Adipocyte (in vitro differentiated cells): ENCODE measurements at places on chromosomes 3 and 15.
A peak's percentile ranks its signal among the peaks of the same experiment; 100 is the strongest.

GRCh38 chr3:23099677-23100076, 103.5 kb upstream of the UBE2E2 start:
- DNase-seq: no peak

- DNase-seq: no peak
Measured at GRCh38 chr15:51876169-51876568, 46.7 kb downstream of the TMOD3 start.

DNA sequence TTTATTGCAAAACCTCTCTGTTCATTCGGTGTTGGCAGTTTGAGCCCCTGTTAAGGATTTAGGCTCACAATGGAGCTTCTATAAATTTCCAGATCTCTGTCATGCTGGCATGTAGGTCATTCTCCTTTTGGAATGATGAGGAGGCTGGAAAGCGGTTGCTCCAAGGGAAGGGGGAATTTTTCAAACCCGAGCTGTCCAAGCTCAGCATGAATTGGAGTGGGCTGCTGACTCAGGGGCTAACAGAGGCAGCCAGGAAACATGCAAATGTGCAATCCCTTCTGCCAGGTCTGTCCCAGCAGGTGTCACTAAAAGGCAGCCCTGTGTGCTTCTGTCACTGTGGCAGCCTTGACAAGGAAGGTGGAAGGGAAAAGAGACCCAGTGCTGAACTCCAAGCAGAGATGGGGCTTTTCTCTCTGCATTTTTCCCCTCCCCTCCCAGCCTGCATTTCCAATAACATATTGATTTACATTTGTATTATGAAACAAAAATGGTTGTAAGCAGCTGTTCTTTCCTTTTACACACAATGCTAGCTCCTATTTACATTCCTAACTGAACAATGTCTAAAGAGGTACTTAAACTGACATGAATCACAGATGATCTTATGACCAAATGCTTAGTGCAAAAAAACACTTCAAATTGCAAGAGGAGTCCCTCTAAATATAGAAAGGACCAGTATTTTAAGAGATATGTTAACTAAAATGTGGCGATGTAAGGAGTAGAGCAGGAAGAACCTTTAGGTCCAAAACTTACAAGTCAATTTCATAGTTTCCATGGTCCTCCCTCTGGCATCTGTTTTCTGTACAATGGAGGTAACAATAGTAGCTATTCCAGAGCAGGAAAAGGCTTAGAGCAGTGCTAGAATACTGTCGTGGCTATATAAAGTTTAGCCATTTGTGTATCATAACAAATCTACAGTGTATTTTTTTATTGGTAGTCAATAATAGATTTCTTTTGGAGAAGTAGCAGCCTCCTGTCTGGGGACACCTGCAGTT, 84.5 kb upstream of the ATP10A start:
- no peak for DNase-seq

GRCh38 chr3:134656211-134656800, 5.5 kb upstream of the KY start:
- DNase-seq: no peak

GRCh38 chr3:179181021-179181472, 32.9 kb downstream of the PIK3CA start:
- peak; percentile 82 for DNase-seq

GRCh38 chr3:138740072-138740471, 94.7 kb downstream of the PIK3CB start:
- DNase-seq: no peak

DNA sequence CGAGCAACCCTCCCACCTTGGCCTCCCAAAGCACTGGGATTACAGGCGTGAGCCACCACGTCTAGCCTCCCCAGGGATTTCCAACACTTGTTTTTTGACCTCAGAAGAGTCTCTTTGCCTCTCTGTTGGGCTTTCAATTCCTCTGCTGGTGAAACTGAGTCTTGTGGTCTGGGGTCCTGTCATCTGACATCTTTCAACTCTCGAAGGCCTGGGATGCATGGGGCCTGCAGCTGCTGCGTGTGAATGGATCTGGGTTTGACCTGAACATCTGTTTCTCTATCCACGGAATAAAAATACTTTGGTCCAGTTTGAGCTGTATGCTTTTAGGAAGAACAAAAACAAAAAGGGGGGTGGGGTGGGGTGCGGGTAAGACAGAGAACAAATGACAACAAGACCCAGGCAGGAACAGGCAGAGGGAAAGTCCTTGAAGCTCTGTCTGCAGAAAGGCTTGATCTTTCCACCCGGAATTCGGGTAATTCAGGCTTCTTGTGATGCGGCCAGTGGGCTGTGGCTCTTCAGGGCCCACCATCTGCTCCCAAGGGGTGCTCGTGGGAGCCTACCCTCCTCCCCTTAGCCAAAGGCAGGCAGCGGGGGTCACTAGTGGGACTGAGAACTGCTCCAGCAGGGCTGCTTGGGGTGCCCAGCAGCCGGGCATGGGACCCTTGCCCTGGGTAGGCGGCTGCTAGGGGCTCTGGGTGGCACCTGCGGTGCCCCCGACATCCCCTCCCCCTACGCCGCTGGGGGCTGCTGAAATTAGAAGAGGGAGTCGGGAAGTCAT, 71.5 kb downstream of the SLC12A8 start:
- no peak for DNase-seq

GRCh38 chr15:41048397-41048796, 67.7 kb downstream of the INO80 start:
- DNase-seq: no peak

GRCh38 chr3:36428445-36428844, 48.1 kb downstream of the STAC start:
- no peak for DNase-seq

GRCh38 chr3:124410471-124410870, 319.8 kb upstream of the UMPS start:
- DNase-seq: no peak

- DNase-seq: no peak
Measured at GRCh38 chr15:95860406-95860805, 470.1 kb upstream of the NR2F2 start.

DNA sequence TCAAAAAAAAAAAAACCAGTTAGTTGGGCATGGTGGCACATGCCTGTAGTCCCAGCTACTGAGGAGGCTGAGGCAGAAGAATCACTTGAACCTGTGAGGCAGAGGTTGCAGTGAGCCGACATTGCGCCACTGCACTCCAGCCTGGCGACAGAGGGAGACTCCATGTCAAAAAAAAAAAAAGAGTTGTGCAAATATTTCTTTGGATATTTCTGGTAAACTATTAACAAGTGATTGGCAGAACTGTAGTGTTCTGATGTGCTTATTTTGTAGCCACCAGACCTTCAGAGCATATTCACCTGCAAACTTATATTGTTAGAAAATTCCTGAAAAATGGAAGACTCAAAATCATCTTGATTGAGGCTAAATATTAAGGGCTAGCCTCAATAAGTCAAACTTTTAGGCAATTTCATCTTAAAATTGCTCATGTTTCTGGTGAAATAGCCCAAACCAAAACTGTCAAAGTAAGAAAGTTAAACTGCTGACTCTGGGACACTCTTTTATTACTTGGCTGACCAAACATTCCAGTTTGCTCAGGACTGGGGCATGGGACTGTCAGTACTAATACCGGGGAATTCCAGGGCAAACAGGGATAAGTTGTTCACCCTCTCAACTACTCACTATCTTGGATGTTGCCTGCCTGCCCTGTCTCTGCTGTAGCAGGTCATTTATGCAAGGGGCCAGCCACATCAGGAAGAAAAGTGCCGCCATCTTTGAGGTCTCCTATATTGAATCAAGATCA, 37.0 kb downstream of the ABHD2 start:
- no peak for DNase-seq

- DNase-seq: peak; percentile 11
Measured at GRCh38 chr15:73746883-73747282, 6.3 kb downstream of the INSYN1 start.

DNA sequence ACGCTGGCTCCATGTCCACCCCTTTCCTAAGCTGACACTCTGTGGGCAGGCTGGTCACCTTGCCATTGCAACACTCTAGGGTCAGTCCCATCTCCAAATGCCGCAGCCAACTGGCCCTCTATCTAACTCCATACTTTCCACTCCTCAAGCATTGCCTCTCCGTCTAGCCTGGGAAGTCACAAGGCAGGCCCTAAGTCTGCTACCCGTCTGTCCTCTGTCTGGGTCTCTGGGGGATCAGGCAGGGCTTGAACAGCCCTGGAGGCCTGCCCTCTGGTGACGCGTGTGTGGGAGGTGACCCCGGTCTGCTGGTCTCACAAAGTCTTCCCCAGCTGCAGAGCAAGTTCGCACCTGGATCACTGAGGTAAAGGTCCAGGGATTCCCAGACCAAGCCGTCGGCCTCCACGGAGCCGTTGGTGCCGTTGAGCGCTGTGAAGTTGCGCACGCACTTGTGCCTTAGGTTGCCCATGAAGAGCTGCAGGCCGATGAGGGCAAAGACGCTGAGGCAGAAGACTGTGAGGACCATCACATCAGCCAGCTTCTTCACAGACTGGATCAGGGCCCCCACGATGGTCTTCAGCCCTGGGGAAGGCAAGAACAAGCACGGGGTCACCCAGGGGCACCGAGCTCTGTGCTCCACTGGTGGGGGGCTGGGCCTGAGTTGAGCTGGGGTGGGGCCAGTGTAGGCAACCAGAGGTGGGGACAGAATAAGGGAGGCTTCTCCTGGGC, 39.9 kb downstream of the SCN5A start:
- no peak for DNase-seq

GRCh38 chr3:141710888-141711616, 27.0 kb upstream of the RNF7 start:
- DNase-seq: peak; percentile 42

DNA sequence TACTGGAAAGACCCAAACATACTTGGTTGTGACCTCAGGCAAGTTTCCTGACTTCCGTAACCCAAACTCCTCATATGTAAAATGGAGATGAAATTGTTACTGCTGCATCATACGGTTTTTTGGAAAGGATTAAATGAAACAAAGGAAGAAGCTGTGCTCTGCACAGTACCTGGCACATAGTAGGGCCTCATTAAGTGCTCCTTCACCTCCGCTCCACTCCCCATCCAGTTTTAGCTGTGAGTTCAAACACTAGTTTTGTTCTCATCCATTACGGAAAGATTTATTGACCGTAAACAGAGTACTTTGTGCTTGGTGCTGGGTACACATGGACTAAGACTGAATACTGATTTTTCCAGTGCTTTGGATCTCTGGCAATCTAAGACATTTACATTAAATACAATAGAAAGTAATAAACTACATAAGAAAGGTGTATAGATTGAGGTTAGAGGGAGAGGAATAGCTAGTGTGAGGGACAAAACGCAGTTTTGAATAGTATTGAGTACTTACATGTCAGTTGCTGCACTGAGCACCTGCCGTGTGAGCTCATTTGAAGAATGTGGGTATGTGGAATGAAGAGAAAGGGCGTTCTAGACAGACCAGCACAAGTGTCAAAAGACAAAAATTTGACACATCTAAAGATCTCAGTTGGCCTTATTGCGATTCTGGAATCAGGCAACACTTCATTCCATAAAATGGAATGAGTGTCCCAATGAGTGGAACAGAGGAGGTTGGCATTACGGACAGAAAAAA, 594 bp upstream of the ICE2 start:
- no peak for DNase-seq

GRCh38 chr3:39805650-39806049, 3.8 kb upstream of the MYRIP start:
- no peak for DNase-seq

DNA sequence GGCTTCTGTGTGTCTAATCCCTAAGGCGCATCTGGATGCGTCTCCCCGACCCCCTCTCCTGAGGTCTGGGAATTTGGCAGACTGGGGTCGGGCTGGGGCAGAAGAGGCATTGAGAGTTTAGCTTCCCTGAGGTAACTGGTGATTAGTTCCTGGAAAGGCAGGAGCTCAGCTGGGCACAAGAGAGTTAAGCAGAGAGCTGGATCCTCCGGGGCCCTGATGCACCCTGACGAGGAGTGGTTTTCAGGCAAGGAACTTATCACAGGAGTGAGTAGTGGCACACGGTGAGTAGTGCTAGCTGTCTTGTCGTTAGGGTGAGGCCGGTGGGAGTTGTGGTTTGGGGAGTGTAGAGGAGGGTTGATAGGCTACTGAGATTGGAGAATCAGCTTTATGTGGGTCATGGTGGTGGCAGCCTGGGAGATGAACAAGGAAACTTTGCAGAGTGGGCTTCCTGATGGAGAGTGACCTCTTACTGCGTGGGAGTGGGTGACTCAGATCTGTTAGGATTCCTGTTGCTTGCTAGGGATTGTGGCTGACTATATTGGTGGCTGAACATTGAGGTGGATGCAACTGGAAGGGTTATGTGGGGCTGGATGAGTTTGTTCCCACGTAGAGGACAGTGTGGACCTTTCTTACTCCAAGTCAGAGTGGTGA, 897 bp downstream of the RAD54L2 start:
- DNase-seq: peak; percentile 72

- no peak for DNase-seq
Measured at GRCh38 chr3:13287833-13288232, 132.3 kb downstream of the NUP210 start.

GRCh38 chr3:126998320-126998719, 15.4 kb downstream of the PLXNA1 start:
- DNase-seq: no peak

GRCh38 chr3:152554980-152555379, 280.0 kb upstream of the P2RY1 start:
- peak; percentile 46 for DNase-seq

GRCh38 chr3:19543212-19543841, 390.7 kb downstream of the EFHB start:
- DNase-seq: peak; percentile 0

GRCh38 chr3:57743496-57743895, 12.6 kb upstream of the SLMAP start:
- DNase-seq: no peak

- DNase-seq: peak; percentile 73
Measured at GRCh38 chr3:159865041-159865579, 123.5 kb upstream of the IL12A start.

- DNase-seq: no peak
Measured at GRCh38 chr3:46484388-46484787, 13.4 kb upstream of the RTP3 start.

GRCh38 chr15:62105266-62105665, 38.5 kb downstream of the C2CD4A start:
- DNase-seq: no peak

DNA sequence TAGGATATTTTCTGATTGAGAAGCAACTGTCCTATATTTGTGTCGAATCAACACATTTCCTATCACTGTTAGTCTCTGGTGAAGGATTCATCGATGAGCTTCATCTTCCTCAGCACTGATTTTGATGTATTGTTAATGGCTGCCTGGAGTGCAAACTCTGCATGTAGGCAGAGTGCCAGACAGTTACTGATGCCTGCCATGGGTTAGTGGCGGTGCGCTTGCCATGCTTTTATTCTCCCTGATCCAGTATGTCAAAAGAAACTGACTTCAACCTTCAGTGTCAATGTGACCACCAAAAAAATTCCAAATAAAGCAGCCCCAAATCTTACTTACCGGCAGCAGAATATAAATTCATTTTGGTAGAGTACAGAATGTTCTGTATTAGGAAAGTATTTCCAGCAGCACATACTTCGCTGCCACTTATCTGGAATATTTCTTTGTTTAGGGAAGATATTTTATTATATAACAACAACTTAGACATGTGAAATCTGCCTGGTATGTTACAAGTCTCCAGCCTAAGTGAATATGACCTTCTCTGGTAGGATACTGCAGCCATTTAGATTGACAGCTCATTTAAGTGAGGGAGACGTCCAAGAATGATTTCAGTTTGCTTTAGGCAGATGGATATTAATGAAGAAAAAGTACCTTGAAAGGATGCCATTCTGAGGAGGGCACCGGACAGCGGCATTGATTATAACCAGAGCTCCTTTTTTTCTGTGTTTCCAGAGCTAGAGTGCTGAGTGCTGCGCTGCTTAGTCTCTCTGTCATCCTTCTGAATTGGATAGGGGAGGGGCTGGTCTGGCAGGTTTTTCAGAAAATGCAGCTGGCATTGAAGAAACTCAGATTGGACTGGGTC, 59.9 kb downstream of the ARHGEF26 start:
- DNase-seq: no peak

- peak; percentile 1 for DNase-seq
Measured at GRCh38 chr3:103919327-103919726, 1447.4 kb upstream of the ALCAM start.
